Activated CD8-positive, alpha-beta memory T cell treated with anti-CD3 and anti-CD28 coated beads for 1 hour (primary cell): ENCODE measurements at places on chromosomes 12 and 14.

- DNase-seq = no peak
Measured at GRCh38 chr12:2710701-2711100, 84.1 kb upstream of the FKBP4 start.

DNA sequence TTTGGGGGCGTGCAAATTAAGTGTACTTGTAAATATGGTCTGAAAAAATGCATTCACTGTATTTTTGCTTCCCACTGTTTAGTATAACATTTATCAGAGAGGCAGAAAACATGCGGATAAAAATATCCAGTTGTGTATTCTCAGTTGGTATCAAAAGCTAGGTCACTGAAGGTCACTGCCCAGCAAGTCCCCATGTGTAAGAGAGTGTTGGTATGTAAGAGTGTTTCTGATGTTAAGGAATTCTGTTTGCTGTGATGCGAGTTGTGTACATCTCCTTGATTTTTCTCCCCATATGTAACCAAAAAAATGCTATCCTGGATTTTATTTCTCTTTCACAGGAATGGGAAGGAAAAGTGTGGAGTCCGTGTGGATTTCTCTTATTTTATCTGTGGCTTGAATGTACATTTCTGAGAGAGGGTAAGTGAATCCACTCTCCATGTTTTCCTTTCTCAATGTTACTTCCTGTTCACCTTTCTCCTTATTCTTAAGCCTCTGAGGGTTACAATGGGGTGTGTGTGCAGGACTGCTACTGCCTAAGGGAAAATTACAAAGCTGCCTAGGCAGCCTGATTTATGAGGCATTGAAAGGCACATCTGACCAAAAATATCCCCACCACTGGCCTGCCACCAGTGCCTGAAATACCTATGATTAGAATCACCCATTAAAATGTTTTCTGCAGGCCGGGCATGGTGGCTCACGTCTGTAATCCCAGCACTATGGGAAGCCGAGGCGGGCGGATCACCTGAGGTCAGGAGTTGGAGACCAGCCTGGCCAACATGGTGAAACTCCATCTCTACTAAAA, 97.9 kb upstream of the USP44 start:
- no peak for DNase-seq

- no peak for DNase-seq
Measured at GRCh38 chr12:104632724-104633201, 176.0 kb downstream of the CHST11 start.

- DNase-seq = no peak
Measured at GRCh38 chr14:95305145-95305544, 14.6 kb downstream of the CLMN start.

DNA sequence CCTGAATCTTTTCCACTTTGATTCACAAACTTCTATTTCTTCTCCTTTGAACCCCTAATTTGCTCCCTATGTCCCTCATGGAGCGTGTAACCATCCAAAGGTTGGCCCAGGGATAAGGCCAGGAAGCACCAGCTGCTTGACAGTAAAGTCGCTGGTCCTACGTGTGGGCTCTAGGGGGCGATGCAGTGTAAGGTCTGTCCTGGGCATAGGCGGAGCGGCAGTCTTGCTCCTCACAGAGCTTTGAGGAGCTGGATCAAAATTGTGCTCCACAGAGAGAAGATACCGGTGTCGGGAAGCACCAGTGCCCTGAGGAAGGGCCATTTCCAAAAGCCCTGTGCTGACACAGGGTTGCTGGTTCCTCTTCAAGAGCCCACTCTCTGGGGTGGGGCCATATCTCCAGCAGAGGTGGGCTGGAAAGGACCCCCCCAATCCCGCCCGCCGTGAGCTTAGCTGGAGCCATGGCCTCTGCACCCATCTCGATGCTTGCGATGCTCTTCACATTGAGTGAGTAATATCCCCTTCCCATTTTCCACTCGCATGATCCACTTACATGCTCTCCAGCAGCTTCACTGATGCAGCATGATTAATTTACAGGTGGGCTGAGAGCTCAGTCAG, 49.9 kb upstream of the OR4E1 start:
- no peak for DNase-seq

DNA sequence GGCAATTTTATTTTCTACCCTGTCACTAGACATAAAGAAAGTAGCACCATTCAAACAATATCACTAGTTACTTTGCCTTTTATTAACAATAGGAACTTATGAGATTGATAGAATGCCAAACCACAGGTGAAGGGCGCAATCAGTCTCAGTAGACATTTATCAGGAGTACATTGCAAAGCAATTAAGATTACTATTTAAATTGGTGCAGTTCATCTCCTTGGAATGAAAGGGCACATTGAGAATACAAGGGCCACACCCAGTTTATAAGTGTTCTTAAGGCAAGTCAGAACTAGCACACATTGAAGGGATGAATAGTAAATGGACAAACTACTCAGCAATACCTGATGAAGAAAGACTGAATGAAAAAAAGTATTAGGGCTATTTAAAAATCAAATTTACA, 601.4 kb downstream of the C12orf50 start:
- DNase-seq = no peak

GRCh38 chr12:1288333-1288732, 297.3 kb downstream of the ERC1 start:
- DNase-seq = no peak

DNA sequence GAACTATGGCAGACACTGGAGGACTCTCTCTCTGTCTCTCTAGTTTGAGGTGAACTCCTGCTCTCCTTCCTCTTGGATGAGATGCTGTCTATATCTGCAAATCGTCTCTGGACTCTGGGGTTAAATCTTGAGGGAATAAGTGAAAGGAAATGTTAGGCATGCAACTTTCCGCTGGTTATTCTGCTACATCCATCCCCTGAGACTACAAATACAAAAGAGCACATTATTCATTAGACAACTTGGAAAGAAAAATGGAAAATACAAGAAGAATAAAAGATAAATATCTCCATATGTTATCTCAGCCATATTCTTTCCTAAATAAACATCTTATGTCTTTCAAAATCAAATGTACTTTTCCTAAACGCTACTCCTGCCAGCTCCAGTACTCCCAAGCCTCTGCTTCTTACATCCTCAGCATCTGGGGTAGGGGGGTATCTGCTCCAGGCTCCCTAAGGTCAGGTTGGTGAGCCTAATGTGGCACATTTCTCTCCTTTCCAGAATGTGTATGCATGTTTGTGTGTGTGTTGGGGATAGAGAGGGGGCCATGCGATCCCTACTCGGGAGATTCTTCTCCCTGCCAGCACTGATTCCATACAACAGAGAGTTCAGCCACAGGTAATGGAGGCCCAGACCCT, 102.9 kb upstream of the FSCB start:
- no peak for DNase-seq

- no peak for DNase-seq
Measured at GRCh38 chr12:132610051-132610759, at the start of gene LRCOL1. Gene LRCOL1, minus strand, starts transcription at chr12:132610582. Its CDS starts 4,331 bp downstream, at chr12:132606251.

- no peak for DNase-seq
Measured at GRCh38 chr12:88996200-88996788, 356.0 kb downstream of the DUSP6 start.

DNA sequence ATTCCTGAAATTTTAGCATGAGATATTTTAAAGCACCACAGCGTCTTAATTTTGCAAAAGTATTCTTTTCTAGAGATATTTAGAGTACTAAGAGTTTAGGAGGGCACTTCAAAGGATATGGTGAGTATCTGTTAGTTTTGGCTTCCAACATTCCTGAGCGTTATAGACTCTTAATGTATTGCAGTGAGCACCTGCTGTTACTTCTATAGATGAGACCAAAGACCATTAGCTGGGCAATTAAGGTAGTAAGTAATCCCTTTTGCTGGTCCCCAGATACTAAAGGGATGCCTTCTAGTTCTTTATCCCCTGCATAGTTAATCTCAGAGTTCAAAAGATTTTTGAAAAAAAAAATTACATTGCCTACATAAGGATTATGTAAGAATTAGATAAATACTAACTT, 975.6 kb downstream of the GALC start:
- no peak for DNase-seq

- DNase-seq = no peak
Measured at GRCh38 chr14:79254069-79254775, 957.1 kb downstream of the DIO2 start.
